ENCODE measurements at places on chromosomes 5 and 9. TPM values are rescaled to one million over a fixed set of nuclear protein-coding genes. Genes with fewer than 3 reads are reported as not detected.

PCDHA10 gene
- under 0.01 TPM for total RNA-seq

CCIN gene
- 0.05 TPM for total RNA-seq

ADAMTS12 gene
- 1.6 TPM for total RNA-seq

DNA sequence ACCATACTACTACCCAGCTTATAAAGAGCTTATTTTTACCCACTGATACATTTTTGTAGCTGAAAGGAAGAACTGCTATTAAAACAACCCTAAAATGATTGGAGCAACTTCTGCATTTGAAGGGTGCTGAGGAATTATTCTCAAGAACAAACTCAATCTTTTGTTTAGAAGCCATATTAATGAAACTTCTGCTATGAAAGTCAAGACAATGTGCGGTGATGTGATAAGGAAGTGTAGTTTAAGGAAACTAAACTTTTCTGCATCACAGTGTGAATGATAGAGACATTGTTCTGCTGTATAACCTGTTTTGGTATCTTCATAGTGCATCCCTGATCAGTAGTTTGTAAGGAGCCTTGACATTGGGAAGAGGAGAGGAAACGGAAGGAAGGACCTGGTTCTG lies 408.5 kb downstream of the TMEM38B start:
- no peak overlapping the region for H3K4me3 ChIP-seq
- no peaks in the 10 kb centered on the region for H3K4me1 ChIP-seq
- H3K36me3 ChIP-seq: no peaks in the 10 kb centered on the region
- DNase-seq: no peak
- no peak overlapping the region for H3K27ac ChIP-seq

GRCh38 chr5:41122459-41122858 lies 51.3 kb upstream of the MROH2B start:
- H3K4me3 ChIP-seq: no peak overlapping the region
- no peaks in the 10 kb centered on the region for H3K36me3 ChIP-seq
- H3K4me1 ChIP-seq: no peaks in the 10 kb centered on the region
- no peak overlapping the region for H3K27ac ChIP-seq

- H3K36me3 ChIP-seq: peaks cover 8% of the 10 kb centered on the region
- no peak for DNase-seq
- H3K27me3 ChIP-seq: no peaks in the 10 kb centered on the region
- no peak overlapping the region for H3K27ac ChIP-seq
- no peaks in the 10 kb centered on the region for H3K4me1 ChIP-seq
These were observed 125.1 kb downstream of the TEX10 start for GRCh38 chr9:100227636-100228035.

DNA sequence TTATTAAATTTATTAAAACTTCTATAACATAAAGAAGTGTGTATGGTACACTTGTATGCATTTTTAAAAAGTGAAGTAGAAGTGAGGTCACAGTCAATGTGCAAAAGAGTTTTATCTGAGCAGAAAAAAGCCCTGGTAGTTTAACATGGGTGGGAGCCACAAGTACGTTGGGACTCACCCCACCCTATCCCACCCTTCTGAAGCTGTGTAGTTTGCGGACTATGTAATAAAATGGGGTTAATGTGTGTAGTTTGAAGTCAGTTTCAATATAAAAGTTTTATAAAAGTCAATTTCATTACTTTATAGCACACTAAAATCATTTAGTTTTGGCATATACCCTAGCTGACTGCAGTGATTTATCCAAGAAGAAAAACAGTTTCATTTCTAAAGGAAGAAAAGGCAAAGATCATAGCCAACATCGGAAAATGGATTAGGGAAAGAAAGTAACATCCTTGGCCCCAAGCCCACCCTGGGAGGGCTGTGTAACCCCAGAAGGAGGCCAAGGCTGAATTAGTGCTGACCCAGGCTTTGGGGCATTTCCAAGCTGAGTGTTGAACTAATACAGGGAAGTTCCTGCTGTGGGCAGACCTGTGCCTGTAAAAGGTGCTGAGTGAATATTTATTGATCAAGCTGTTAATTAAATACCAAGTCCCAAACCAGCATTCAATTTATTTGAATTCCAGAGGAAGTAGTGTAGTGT lies 398.6 kb upstream of the ADAMTSL1 start:
- H3K27me3 ChIP-seq: no peaks in the 10 kb centered on the region
- H3K27ac ChIP-seq: no peak overlapping the region
- no peaks in the 10 kb centered on the region for H3K4me1 ChIP-seq
- H3K4me3 ChIP-seq: no peak overlapping the region

GRCh38 chr5:103617090-103617489 lies 54.5 kb upstream of the NUDT12 start:
- H3K27ac ChIP-seq: no peak overlapping the region
- no peaks in the 10 kb centered on the region for H3K36me3 ChIP-seq
- H3K4me3 ChIP-seq: no peak overlapping the region
- DNase-seq: no peak
- no peaks in the 10 kb centered on the region for H3K27me3 ChIP-seq

GRCh38 chr5:116135344-116135743 lies 50.5 kb downstream of the COMMD10 start:
- no peak overlapping the region for H3K4me3 ChIP-seq
- H3K4me1 ChIP-seq: no peaks in the 10 kb centered on the region
- DNase-seq: no peak
- H3K27ac ChIP-seq: no peak overlapping the region
- H3K27me3 ChIP-seq: no peaks in the 10 kb centered on the region
- H3K36me3 ChIP-seq: no peaks in the 10 kb centered on the region

- H3K27ac ChIP-seq: no peak overlapping the region
- H3K36me3 ChIP-seq: no peaks in the 10 kb centered on the region
- H3K4me3 ChIP-seq: no peak overlapping the region
These were observed 15.8 kb upstream of the TIFAB start for GRCh38 chr5:135467871-135468485.

Measured in thymus (tissue), 14 donors.